Iris pigment epithelial cell (primary cell): ENCODE measurements at places on chromosomes 5 and 9.

GRCh38 chr5:160333721-160334120 is 21.4 kb upstream of the CCNJL start:
- peak; percentile 87 for DNase-seq

DNA sequence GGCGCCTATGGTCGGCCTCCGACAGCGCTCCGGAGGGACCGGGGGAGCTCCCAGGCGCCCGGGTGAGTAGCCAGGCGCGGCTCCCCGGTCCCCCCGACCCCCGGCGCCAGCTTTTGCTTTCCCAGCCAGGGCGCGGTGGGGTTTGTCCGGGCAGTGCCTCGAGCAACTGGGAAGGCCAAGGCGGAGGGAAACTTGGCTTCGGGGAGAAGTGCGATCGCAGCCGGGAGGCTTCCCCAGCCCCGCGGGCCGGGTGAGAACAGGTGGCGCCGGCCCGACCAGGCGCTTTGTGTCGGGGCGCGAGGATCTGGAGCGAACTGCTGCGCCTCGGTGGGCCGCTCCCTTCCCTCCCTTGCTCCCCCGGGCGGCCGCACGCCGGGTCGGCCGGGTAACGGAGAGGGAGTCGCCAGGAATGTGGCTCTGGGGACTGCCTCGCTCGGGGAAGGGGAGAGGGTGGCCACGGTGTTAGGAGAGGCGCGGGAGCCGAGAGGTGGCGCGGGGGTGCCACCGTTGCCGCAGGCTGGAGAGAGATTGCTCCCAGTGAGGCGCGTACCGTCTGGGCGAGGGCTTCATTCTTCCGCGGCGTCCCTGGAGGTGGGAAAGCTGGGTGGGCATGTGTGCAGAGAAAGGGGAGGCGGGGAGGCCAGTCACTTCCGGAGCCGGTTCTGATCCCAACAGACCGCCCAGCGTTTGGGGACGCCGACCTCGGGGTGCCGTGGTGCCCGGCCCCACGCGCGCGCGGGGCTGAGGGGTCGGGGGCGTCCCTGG is 561 bp downstream of the DAPK1 start:
- peak; percentile 43 for DNase-seq

DNA sequence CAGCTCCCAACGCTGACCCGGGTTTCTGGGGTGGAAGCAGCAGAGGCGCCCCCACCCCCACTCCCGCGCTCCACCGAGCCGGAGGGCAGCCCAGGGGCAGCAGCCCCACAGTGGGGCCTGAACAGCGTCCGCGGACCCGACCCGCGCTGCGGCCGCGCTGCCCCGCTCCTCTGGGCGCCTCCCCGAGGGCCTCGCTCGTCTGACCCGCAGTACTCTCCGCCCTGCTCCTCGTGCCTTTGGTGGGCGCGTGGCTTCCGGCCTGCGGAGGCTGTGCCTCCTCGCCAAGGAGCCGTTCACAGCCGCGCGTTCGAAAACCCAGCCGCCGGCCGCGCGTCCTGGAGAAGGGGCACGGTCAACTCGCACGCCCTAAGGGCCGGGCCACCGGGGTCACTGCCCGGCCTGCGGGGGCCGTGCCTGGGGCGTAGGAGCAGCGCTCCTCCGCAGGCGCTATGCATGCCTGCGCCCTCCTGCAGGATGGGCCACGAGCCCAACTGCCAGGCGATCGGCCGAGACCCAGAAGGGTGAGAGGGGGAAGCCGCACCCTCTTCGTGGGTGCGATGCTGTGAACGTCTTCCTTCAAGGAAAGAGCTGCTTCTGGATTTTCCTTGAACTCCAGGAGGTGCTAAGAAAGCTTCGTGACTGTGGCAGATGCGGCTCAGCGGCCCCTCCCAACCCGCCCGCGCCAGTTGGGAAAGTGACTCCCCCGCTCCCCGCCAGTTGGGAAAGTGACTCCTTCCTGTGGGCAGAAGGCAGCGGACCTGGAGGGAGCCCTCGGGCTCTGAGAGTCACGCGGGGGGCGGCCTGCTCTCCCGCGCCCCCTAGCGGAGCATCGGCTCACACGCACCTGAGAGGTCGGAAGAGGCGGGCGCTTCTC is 82.7 kb downstream of the HSD17B3 start:
- DNase-seq = peak; percentile 11

GRCh38 chr9:127926906-127927200 is 3.7 kb downstream of the PIP5KL1 start:
- DNase-seq = no peak

GRCh38 chr5:32419791-32420190 is 24.7 kb downstream of the ZFR start:
- DNase-seq = no peak

DNA sequence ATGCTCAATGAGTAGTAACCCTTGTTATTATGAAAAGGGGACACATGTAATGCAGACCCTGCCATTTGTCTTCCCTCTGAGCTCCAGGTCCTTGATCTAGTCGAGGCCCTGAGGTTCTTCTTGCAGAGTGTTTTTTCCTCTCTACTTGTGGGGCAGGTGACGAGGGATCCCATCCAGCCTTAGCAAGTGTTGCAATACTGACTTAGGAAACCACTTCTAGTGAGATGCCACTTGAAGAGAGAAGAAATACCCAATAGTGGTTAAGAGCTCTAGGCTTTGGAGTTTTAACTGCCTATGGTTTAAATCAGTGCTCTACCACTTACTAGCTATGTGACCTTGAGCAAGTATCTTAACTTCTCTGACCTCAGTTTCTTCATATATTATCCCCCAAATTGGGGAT is 10.2 kb downstream of the PPARGC1B start:
- no peak for DNase-seq

DNA sequence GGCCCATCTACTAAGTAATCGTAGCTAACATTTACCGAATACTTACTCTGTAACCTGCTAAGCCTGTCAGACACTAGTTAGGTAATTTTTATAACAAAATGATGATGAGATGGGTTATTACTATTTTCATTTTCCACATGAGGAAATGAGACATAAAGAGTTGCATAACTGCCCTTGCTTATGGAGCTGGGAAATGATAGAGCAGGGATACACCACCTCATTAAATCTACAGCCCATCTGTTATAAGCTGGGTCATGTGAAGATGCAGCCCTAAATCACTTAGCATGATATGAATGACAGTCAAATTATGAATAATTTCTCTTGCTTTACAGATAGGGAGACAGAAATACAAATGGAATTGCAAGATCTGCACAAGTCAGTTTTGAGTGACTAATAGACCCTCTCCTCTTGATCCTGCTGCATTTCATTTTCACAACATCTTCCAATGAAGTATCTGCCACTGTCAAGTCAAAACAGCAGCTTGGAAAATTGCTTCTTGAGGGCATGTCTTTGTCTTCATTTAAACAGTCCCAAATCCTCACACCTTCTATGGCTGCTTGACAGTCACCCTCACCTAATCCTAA is 364.7 kb downstream of the PRELID2 start:
- no peak for DNase-seq

DNA sequence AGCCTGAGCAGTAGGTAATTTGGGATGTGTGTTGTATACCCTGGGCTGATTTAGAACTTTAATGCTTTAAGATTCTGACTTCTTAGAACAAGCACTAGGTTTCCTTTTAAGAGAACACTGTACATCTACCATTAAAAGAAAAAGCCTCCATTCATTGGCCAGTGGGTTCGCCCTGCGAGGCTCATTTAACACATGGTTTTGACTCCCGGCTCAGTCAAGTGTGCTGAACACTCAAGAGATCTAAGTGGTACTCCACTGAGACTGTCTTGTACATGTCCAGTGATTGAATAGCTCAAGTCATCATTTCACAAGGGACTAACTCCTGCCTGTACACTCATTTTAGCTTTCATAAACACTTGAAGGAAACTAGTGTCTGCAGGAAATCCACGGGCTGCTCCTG is 3.9 kb downstream of the FUBP3 start:
- no peak for DNase-seq

DNA sequence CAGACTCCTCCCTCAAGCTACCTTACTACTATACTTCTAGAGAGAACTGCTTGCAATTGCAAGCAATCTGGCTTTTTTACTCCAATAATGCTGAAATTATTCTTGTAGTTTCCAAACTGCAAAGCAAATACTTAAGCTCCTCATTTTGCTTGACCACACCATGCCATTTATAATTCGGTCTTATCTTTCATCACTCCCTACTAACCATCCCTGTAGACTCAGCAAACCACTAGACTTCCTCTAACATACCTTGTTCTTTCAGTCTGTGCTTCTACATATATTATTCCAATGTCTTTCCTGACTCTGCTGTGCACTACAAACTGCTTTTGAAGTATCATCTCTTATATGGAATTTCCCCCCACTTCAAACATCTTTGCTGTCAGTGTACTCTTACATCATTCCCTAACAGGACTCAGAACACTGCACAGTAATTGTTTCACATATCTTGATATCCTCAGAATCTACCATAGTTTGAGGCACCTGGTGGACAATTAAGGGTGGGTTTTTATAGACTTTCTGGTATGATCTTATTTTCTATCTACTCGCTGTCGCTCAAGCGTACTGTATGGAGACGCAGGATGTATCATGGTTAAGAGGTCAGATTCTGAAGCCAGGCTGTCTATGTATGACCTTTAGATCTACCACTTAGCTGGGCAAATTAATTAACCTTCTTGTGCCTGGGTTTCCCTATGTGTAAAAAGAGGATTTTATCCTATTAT is 2.8 kb downstream of the IL6ST start:
- DNase-seq = peak; percentile 42

DNA sequence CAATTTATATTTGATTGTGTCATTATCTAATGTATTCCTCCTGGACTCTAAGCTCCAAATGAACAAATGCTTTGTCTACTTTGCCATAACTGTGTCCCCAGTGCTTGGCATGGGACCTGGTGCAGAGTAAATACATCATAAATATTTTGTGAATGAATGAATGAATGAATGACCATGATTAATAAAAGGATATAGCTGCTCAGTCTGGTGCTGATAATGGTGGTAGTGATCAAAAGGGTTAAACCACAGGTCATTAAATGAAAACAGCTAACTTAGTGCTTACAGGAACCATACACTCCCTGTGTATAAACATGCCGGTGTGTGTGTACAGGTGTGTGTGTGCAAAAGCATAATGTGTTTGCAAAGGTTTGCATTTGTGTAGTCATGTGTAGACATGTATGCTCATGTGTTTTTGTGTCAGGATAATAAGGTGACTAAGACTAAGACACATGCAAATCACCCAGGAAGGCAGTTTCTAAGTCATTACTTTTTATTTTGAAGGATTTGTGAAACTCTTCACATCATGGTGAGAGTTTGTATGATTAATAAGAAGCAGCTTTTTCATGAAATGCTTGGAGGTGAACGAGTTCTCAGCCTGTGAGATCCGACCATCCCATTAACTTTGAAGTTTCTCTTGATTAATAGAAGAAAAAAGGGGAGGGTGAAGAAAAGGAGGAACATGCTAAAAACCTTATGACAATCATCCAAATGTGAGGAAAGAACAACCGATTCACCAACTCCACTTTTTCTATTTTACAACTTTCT is 24.6 kb downstream of the SPARC start:
- DNase-seq = no peak

DNA sequence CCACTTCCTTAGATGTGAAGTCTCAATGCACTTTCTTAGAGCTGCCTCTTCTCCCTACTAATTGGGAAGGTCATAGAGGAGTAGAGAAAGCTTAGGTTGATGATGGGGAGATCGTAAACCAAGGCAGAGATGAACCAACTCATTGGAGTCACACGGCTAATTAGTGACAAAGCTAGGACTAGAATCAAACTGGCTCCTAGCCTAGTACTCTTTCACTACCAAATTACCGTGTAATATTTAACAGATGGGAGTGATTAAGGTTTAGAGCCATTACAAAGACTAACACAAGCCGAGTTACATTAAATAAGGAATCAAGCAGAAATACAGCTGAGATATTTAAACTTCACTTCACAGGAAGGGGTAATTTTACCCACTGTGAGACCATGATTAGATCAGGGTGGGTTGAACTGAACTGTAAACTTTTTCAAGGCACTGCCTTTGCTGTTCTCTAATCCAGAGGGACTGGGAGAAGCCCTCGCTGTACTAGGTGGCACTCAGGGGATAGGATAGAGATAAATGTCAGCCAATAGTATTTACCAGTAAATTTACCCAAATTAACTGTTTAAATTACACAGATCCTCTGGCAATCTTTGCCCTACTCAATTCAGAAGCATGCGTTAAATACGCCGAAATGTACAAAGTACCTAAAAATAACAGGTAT is 166.4 kb upstream of the PIK3R1 start:
- DNase-seq = no peak

DNA sequence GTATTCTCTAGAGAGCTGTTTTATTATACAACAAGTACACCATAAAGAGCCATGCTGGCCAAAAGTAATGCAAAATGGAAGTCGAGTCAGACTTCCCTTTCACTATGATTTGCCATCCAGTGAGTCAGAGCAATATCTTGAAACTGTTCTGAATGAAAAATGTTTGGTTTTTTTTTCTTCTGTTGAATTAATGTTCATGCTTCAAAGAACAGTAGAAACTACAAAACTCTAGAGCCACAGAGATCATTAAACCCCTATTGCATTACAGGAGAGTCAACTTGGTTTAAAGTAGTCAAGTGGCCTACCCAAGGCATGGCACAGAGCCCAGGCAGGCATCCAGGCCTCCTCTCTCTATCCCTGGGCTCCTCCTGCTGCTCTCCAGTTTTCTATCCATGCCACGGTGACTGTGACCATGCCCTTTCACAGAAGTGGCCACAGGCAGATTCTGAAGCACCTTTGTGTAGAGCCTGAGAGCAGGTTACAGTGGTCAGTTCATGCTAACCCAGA is 358.9 kb downstream of the DEPDC1B start:
- peak; percentile 9 for DNase-seq

GRCh38 chr9:88237991-88238571 is 99.8 kb upstream of the SPATA31C2 start:
- no peak for DNase-seq

DNA sequence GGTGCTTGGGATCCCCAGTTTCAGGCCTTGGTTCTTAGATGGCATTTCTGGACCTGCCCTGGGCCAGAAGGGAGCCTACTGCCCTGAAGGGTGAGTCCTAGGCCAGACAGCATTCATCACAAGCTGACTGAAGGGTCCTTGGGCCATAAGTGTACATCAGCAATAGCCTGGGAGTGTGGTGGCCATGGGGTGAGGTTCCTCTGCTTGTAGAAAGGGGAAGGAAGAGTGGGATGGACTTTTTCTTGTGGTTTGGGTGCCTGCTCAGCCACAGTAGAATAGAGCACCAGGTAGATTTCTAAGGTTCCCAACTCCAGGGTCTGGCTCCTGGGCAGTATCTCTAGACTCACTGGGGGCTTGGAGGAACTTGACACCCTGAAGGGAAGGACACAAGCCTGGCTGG is 95.2 kb upstream of the PHF24 start:
- DNase-seq = no peak

- DNase-seq = no peak
Measured at GRCh38 chr5:42905827-42906226, 94.1 kb upstream of the SELENOP start.
